ENCODE measurements at places on chromosomes 5 and 9.

GRCh38 chr9:108845947-108846346, 9.8 kb downstream of the ACTL7B start:
- no peak for DNase-seq

- DNase-seq = no peak
These were observed 143.4 kb downstream of the CDH12 start for GRCh38 chr5:22709743-22710142.

DNA sequence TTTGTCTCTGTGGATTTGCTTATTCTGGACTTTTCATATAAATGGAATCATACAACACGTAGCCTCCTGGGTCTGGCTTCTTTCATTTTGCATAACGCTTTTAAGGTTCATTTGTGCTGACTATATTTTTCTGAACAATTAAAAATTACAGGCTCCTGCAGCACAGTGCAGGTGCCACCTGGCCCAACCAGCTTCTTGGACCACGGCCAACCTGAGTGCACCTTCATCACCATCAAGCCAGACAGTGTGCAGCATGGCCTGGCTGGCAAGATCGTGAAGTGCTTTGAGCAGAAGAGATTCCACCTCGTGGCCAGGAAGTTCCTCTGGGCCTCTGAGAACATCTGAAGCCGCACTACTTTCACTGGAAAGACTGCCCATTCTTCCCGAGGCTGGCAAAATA, 53.5 kb upstream of the COL15A1 start:
- DNase-seq = no peak

- DNase-seq = no peak
These were observed 2.4 kb upstream of the HAPLN1 start for GRCh38 chr5:83723031-83723430.

DNA sequence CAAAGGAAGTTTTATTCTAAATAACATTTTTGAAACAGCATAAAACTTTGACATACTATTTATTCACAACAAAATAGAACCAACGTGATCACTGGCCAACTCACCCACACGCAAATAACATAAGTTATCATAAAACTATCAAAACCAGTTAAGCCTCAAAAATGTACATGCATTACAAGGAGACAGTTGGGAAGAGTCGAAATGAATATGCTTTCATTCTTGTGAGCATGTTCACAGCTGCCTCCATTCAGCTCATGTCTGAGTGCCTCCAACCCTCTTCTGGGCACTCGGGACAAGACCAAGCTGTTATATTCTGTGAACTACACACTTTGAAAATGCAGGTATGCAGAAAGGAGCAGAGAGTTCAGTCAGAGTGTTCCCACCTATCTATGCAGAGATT, 284.9 kb downstream of the BNC2 start:
- no peak for DNase-seq

GRCh38 chr5:122429545-122430318, 117.7 kb downstream of the SNCAIP start:
- no peak for DNase-seq

DNA sequence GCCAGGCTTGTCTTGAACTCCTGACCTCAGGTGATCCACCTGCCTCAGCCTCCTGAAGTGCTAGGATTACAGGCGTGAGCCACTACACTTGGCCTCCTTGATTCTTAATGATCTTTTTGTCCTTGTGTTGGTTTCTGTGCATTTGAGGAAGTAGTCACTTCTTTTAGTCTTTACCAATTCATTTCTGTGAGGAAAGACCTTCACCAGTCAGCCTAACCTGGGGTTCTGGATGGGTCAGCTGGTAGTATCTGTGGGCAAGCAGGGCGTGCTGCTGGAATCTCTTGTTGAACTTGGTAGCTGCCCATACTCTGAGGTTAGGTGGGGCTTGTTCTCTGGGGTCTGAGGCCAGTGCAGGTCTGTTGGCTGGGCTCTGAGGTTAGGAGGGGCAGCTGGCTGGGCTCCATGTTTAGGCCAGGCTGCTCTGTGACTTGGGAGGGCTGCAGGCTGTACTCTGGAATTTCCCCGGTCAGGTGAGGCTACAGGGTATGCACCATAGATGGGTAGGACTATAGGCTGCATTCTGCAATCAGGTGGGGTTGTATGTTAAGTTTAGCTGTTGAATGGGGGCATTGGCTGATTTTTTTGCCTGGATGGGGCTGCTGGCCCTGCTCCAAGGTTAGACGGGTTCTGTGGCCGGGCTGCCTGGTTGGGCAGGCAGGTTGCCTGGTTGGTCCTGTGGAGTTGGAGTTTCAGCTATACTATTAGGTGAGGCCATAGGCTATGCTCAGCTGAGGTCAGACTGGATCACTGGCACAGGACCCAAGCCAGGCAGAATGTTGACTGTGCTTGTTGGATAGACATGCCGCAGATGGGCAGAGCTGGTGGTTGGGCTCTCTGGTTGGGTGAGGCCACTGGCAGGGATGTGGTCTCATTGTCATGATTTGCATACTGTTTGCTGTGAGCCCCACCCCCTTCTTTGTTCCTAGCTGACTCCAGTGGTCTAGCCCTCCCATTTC, 19.2 kb downstream of the UBAP1 start:
- DNase-seq = no peak

Measured in fibroblast of skin of right quadriceps (primary cell).